ENCODE measurements at places on chromosomes 6 and 20.

DNA sequence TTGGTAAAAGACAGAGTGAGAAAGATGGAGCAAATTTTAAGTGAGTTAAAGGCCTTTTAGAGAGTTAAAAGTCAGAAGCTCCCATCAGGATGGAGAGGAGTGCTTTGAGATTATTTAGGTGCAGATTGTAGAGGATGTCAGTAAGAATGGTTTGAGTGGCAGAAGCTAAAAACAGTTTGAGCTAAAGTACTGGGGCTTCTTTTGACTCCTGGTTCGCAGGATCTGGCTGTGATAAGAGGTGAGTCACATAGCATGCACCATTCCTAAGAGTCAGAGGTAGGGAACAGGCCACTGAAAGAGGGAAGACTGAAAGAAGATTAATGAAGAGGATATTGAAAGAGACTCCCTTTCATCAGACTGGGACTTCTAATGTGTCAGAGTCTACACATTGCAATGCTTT is 1047.9 kb upstream of the MAP3K7 start:
- DNase-seq = no peak

GRCh38 chr6:157841211-157841840 is 18.3 kb downstream of the SNX9 start:
- DNase-seq = no peak

GRCh38 chr20:49029203-49029602 is 16.9 kb upstream of the CSE1L start:
- DNase-seq = no peak

DNA sequence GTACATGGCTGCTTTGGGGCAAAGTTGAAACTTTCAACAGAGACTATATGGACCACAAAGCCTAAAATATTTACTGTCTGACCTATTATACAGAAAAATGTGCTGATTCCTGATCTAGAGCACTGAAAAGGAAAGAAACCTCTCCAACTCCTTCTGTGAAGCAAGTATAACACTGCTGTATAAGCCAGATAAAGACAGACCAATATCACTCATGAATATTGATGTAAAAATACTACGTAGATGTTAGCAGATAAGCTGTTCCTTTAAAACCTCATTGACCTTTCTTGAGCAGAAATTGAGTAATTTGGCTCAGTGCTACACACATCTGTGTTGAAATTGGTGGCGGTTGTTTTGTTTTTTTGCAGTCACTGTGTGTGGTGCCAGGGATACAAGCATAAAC is 69.9 kb upstream of the HDAC2 start:
- DNase-seq = no peak

DNA sequence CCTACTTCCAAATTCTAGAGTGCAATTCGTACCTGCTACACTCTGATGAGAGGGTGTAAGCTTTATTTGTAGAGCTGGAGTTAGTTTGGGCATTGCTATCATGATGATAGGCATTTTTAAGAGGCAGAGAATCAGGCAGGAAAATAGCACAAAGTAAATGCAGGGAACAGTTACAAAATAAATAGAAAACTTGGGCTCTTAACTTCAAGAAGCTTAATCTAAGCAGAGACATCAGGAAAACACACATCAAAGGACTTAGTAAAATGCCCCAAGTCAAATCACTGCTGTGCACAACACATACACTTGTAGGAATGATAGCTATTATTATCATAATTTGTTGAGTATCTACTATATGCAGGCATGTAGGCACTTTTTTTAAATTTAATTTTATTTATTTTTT is 381.2 kb downstream of the CD83 start:
- no peak for DNase-seq

DNA sequence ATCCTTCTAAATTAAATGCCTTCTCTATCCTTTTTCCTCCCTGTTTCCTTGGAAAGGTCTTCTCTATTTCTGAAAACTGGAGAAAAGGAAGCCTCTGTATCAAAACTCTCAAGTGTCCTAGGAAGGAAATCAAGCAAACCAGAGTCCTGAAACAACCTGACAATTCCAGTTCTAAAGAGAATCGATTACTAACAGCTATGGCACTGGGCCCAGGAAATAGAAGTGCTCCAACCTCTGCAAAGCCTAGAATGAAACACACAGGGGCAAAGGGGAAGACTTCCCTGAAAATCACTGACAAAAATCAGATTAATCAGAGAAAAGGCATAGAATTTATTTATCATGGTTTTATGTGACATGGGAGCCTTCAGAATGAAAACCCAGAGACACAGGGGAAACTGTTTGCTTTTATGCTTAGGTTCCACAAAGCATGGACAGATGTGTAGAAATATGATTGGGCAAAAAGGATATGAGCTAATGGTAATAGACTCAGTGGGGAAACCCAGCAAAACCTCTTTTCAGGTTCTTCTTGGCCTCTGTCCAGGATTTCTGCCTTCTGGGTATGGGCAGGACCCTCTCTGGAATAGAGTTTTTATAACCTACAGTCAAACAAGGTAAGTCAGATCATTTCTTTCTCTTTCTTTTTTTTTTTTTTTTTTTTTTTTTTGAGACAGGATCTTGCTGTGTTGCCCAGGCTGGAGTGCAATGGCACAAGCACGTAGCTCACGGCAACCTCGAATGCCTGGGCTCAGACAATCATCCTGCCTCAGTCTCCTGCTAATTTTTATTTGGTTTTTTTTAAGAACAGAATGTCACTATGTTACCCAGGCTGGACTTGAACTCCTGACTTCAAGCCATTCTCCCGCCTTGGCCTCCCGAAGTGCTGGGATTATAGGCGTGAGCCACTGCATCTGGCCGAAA is 91.7 kb downstream of the CD24 start:
- DNase-seq = no peak

- DNase-seq = no peak
These were observed 5.1 kb downstream of the BTN2A2 start for GRCh38 chr6:26388014-26388413.

- DNase-seq = no peak
These were observed 27.7 kb downstream of the ADNP start for GRCh38 chr20:50903353-50904051.

DNA sequence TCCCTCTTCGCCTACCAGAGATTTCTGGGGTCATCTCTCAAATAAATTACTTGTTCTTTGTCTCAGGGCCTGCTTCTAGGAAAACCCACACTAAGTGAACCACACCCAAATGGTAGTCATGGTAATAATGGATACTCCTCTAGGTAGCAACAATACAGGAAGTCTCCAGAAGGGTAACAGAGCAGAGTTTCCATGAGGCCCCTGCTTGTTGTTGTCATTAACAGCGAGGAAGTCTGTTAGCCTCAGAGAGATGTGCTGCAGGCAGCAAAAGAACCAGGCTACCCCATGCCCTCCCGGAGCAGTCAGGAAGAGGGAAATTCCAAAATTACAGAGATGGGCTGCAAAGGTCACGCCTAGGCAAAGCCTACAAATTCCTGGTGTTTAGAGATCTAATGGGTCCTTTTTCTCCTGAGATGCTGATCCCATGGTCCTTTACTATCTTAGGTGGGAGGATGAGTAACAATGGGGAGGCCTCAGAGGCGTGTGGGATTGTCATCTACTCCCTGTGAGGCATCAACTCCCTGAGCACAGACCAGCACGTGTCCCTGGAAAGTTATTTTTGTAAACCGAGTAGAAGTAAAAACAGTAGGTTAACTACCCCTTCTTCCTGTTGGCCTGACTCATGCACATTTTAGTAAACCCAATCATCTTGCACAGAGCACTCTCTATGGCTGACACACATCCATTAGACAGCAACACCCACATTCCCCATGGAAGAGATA is 10.1 kb downstream of the ISM1 start:
- DNase-seq = no peak

DNA sequence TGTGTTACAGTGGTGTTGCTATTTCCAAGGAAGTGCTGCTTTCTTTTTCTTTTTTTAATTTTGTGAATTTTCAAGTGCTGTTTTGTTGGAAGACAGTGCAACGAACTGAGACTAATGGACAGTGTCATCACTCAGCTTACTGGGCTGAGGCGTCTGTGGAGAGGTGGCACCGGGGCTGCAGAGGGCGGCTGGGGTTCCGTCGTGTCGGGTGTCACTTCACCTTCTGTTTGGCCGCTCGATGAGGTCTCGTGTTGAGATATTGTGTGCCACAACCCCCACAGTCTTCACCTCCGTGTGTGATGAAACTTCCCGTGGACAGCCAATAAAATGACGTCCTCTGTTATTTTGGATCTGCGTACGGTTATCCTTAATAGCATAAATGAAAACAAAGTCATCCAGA is 149.4 kb upstream of the SNX9 start:
- DNase-seq = no peak

DNA sequence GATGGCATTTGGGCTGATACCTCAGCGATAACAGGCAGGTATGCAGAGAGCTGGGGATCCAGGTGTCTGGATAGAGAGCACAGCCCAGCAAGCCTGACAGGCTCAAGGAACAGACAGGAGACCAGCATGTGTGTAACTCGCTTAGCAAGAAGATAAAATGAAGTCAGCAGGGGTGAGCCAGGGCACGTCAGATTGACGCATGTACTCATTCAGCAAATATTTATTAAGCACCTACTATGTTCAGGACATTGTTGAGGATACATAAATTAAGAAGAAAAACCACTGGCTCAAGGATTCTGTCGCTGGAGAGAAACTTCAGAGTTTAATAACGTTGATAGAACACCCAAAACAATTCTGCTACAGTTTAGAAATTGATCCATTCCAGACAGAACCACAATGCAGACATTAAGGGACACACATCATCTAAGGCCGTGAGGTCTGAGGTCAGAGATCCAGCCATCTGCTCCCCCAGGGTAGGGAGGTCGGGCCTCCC is 1.0 kb upstream of the DUSP22 start:
- DNase-seq = no peak

GRCh38 chr6:90157441-90157840 is 139.2 kb downstream of the BACH2 start:
- DNase-seq = no peak

- DNase-seq = peak; percentile 66
These were observed 170.7 kb downstream of the ERMARD start for GRCh38 chr6:169921853-169922824.

- DNase-seq = no peak
These were observed 3.5 kb upstream of the RAMACL start for GRCh38 chr6:166589786-166590574.

GRCh38 chr6:35166116-35166515 is 25.0 kb upstream of the TCP11 start:
- DNase-seq = no peak

DNA sequence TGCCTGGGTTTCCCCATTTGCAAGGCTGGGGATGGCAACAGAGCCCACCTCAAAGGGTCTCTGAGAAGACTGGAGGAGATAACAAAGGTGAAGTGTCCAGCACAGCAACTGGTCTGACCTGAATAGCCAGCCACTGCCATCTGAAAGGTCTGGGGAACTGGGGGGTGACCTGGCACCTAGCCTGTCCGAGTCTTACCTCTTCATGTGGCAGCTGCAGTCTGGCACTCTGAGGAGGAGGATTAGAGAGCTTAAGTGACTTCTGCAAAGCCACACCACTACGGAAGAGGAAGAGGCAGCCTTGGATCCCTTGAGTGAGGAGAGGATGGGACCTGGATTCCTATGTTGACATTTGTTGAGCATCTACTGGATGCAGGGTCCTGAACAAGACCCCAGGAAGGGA is 22.2 kb downstream of the C20orf203 start:
- DNase-seq = no peak

GRCh38 chr20:330233-331149 is 5.1 kb downstream of the SOX12 start:
- DNase-seq = peak; percentile 65

GRCh38 chr20:59295531-59295930 is 4.9 kb upstream of the EDN3 start:
- DNase-seq = no peak

DNA sequence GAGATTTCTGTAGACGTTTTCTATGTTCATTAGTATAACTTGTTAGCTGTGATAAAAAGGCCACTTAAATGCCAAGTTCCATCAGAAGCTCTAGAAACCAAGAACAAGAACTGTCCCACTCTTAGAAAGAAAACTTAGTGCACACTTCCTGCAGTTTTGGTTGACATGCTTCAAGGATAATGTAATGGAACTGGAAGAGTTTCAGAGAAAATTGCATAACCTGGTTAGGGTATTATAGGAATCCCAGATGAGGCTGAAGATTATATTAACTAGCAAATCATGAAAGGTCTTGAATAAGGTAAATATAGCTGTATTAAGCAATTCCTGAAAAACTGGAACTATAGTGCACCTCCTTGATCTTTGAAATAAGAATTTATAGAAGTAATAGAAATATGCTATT is 1.8 kb upstream of the PHACTR2 start:
- DNase-seq = no peak

DNA sequence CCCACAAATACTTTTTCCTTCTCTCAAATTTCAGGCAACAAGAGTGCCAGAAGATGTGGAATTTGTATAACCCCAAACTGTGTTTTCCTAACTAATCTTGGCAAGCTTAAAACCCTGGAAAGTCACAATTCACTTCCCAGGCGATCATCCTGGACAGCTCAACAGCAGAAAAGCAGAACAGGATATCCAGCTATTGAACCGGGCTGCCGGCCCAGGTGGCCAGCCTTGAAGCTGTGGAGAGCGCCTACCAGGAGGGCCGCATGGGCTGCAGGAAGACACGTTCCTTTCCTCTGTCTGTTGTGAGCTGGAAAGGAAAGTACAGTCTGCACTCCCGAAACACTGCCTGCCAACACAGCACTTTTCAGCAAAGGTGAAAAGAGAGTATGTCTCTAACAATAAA is 719.7 kb upstream of the MARCKS start:
- peak; percentile 35 for DNase-seq

DNA sequence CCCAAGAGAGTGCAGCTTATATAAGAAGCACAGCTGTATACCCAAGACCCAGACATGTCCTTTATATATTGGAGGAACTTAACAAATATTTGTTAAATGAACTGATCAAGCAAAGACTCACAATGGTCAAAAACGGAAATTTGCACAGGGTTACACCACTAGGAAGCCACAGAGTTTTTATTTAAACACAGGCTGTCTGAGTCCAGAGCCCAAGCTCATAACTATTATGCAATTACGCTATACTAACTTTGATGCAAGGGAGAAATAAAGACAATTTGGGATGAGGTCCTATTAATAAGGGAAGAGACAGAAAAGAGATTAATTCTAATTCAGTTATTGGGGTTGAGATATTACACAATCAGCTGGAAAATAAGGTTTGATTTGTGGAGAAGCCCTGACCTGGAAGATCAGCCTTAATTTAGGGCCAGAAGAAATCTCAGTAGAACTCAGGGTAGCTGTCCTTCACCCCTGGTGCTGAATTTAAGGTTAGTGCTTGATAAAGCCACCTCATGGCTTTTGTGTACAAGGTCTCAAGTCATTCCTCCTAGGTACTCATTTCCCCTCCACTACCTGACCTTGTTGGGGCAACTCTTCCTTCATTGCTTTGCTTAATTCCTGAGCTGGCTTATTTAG is 10.5 kb upstream of the ZNF334 start:
- DNase-seq = peak; percentile 34

GRCh38 chr6:125041740-125042459 is 79.7 kb downstream of the RNF217 start:
- no peak for DNase-seq

DNA sequence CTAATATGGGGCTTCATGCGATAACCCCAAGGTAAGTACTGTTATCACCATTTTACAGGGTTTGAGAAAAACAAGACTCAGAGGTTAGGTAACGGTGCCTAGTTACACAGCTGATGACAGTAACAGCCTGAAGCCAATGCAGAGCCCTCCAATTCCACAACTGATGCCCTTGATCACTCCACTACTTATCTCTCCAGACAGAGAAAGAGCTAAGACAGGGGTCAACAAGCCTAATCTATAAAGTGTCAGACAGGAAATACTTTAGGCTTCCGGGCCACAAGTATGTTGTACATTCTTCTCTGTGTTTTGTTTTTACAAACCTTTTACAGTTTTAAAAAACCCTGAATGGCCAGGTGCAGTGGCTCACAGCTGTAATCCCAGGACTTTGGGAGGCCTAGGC is 50.9 kb downstream of the MAP7 start:
- no peak for DNase-seq

- DNase-seq = no peak
These were observed 598.8 kb upstream of the CDH4 start for GRCh38 chr20:60653111-60653845.
